Esophagus muscularis mucosa (tissue), 4 donors: ENCODE measurements at places on chromosomes 16 and 17.

DNA sequence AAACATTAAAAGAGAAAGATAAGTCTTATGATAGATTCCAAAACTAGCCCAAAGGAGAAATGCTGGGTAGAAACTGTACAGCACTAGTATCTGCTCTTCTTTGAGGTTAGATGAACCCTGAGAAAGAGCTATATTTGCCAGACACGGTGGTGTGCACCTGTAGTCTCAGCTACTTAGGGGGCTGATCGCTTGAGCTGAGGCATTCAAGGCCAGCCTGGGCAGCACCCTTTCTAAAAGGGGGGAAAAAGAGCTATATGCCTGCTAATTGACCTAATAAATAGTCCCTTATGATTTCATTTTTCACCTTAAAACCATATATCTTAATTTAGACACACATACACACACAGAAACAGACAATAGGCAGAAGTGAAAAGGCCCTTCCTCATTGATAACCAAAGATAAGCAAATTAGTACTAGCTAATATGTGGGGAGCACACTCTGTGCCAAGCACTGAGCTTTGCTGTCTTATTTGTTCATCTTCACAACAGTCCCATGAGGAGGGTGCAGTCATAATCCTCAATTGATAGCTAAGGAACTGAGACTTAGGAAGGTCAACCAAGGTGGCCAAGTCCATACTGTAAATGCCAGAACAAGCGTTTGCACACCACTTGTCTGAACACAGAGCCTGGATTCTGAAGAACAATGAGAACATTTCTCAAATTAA, 56.6 kb upstream of the NLK start:
- H3K27me3 ChIP-seq, result peaks cover 10% of the 10 kb centered on the region
- H3K36me3 ChIP-seq, result no peaks in the 10 kb centered on the region
- H3K27ac ChIP-seq, result peak overlapping the region; percentile 52
- no peak overlapping the region for H3K4me3 ChIP-seq
- DNase-seq, result no peak
- peaks cover 7% of the 10 kb centered on the region for H3K4me1 ChIP-seq

- no peak for DNase-seq
- peaks cover 75% of the 10 kb centered on the region for H3K36me3 ChIP-seq
- no peaks in the 10 kb centered on the region for H3K4me1 ChIP-seq
- H3K4me3 ChIP-seq, result no peak overlapping the region
- no peak overlapping the region for H3K27ac ChIP-seq
- H3K27me3 ChIP-seq, result no peaks in the 10 kb centered on the region
These were observed 17.1 kb downstream of the ITGB4 start for GRCh38 chr17:75738218-75738802.

DNA sequence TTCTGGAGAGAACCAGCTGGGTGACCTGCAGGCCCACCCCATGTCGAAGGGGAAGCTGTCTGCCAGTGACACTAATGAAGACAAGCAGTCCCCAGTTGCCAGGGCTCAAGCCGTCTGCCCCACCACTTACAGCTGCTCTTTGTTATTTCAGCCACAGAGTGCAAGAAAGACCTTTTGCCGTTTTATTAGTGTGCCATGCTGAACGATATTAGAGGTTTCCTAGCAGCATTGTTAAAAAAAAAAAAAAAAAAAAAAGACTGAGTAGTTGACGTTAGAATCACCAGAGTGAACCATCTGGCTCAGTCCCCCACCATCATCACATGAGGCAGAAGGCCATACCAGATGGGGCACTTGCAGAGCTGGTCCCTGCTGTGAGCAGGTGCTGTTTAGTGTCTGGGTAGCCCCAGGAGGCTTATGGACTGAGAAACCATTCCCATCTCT, 26.5 kb upstream of the SLC39A11 start:
- no peak overlapping the region for H3K4me3 ChIP-seq
- no peaks in the 10 kb centered on the region for H3K27me3 ChIP-seq
- no peak overlapping the region for H3K27ac ChIP-seq

- H3K36me3 ChIP-seq, result no peaks in the 10 kb centered on the region
- no peaks in the 10 kb centered on the region for H3K27me3 ChIP-seq
- peak; percentile 93 for DNase-seq
- peaks cover 18% of the 10 kb centered on the region for H3K4me1 ChIP-seq
- no peak overlapping the region for H3K4me3 ChIP-seq
These were observed 22.9 kb upstream of the C16orf87 start for GRCh38 chr16:46853713-46854443.

GRCh38 chr17:73939806-73940205, 263.7 kb upstream of the RPL38 start:
- no peaks in the 10 kb centered on the region for H3K4me1 ChIP-seq
- no peak for DNase-seq
- no peak overlapping the region for H3K4me3 ChIP-seq

DNA sequence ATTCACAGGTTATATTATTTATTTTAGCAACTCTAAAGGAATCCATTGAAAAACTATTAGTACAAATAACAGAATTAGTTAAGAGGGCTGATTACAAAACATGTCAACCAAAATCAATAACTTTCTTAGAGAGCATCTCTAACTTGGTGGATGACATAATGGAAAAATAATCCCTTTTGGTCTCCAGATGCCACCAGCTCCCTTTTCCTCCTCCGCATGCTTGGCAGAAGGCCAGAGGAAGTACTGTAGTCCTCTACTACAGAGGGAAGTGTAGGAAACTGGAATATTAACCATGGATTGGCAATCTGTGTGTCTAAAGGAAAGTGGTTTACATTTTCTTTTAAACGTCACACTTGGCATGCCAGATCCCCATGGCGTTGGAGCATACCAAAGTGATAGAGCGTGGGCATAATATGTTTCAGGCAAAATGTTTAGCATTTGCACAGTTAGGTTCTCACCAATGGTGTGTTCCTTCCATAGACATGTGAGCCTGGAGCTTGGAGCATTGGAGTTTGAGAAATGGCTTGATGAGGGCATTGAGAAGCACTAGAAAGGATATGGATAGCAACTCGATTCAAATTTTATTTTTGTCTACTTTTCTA, 106.3 kb downstream of the PRKCB start:
- H3K4me1 ChIP-seq, result no peaks in the 10 kb centered on the region
- H3K4me3 ChIP-seq, result no peak overlapping the region
- no peaks in the 10 kb centered on the region for H3K36me3 ChIP-seq
- H3K27me3 ChIP-seq, result no peaks in the 10 kb centered on the region

- no peaks in the 10 kb centered on the region for H3K27me3 ChIP-seq
- peaks cover 2% of the 10 kb centered on the region for H3K4me1 ChIP-seq
- H3K27ac ChIP-seq, result no peak overlapping the region
- H3K36me3 ChIP-seq, result no peaks in the 10 kb centered on the region
These were observed 67.2 kb downstream of the RPTOR start for GRCh38 chr17:80611816-80612215.

DNA sequence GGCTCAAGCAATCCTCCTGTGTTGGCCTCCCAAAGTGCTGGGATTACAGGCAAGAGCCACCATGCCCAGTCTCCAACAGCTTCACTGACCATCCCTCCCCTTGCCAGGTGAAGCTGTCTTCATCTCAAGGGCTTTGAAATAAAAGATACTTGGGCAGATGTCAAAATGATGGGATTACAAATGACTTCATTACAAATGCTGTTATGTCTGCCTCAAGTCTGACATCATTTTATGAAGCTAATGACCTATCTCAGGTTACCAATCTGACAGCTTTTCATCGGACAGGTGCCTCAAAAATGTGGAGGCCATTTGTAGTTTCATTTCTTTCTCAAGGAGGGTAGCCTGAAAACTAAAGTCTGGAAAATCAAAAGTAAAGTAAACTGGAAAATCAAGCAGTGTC, 323.7 kb upstream of the TBX2 start:
- H3K36me3 ChIP-seq, result peaks cover 12% of the 10 kb centered on the region
- H3K4me1 ChIP-seq, result no peaks in the 10 kb centered on the region
- H3K27ac ChIP-seq, result no peak overlapping the region
- H3K4me3 ChIP-seq, result no peak overlapping the region
- no peak for DNase-seq

DNA sequence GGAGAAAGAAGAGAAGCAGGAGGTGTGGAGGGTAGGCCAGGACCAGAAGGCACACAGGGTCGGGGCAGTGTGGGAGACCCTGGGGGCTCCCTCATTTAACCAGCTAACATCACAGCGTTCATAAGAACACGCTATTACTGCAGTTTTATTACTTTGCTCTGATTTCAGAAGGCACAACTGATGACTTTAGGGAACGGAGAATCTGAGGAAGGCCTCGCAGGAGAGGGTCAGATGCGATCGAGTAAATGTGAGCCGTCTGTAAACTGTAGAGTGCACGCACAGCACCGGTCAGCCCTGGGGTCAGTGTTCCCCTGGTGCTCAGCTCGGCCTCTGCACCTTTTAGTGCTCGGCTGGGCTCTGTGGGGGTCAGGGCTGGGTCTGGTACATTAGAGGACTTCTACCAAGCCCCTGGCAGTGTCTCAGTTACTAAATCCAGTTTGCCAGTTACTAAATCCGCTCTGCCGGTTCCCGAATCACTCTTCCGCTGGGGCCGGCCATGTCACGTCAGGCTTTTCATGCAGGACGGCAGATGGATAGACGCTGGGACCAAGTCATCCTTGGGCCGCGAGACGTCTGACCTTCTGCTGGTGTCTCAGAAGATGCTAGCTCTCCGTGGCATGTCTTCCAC, 325.9 kb downstream of the SEC14L1 start:
- peaks cover 9% of the 10 kb centered on the region for H3K36me3 ChIP-seq
- peaks cover 91% of the 10 kb centered on the region for H3K4me1 ChIP-seq
- H3K4me3 ChIP-seq, result no peak overlapping the region
- H3K27me3 ChIP-seq, result no peaks in the 10 kb centered on the region
- peak overlapping the region; percentile 56 for H3K27ac ChIP-seq

DNA sequence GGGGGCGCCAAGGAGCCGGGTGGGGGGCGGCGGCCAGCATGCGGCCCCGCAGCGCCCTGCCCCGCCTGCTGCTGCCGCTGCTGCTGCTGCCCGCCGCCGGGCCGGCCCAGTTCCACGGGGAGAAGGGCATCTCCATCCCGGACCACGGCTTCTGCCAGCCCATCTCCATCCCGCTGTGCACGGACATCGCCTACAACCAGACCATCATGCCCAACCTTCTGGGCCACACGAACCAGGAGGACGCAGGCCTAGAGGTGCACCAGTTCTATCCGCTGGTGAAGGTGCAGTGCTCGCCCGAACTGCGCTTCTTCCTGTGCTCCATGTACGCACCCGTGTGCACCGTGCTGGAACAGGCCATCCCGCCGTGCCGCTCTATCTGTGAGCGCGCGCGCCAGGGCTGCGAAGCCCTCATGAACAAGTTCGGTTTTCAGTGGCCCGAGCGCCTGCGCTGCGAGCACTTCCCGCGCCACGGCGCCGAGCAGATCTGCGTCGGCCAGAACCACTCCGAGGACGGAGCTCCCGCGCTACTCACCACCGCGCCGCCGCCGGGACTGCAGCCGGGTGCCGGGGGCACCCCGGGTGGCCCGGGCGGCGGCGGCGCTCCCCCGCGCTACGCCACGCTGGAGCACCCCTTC, 484 bp downstream of the FZD2 start:
- DNase-seq, result no peak
- no peaks in the 10 kb centered on the region for H3K36me3 ChIP-seq
- peak overlapping the region; percentile 75 for H3K27ac ChIP-seq
- H3K4me1 ChIP-seq, result peaks cover 40% of the 10 kb centered on the region

DNA sequence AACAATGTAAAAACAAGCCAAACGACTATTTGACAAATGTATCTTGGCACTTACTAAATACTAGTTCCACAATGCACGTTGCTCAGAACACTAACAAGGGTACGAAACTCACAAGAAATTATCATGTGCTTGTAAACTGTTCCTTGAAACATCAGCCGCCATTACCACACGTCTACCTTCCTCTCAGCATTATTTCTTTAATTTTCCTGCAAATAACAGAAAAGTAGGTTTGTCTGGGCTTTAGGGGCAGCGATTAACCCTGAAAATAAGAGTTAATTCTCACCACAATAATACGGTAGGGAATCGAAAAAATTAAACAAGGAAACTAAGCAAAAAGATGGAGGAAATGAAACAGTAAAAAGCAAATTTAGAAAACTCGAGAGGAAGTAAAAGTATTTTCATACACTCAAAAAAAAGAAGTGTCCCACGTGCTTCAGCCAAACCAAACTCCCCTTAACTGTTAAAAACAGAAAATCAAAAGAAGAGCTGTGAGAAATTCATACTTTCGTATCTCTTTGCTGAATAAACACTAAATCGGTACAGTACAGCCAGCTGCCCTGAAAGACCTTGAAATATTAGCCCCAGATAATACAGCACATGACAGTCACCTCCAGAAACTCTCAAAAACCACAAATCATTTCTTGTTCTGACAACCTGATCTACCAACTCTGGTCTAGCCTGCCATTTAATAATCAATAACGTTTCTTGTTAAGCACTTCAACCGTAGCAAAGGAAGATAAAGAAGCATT, 1.2 kb downstream of the ARHGAP17 start:
- H3K36me3 ChIP-seq, result no peaks in the 10 kb centered on the region
- no peak for DNase-seq
- H3K27ac ChIP-seq, result peak overlapping the region; percentile 94

GRCh38 chr17:8235676-8236075, 12.2 kb downstream of the CTC1 start:
- no peak for DNase-seq
- no peaks in the 10 kb centered on the region for H3K4me1 ChIP-seq
- H3K36me3 ChIP-seq, result peaks cover 90% of the 10 kb centered on the region
- no peaks in the 10 kb centered on the region for H3K27me3 ChIP-seq
- H3K4me3 ChIP-seq, result no peak overlapping the region

DNA sequence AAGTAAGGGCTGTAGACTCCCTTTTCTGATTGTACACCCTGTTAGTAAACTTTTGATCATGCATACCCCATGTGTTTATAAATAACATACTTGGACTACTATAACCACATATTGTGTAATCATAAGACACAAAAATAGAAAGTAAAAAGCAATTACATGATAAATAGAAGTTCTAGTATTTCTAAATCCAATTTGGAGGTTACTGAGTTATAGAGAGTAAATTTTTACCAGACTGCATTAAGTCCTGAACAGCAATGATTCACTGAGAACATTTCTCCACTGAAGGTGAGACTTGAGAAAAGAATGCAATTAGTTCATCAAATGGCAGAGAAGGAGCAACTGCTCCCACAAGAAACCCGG, 7.7 kb upstream of the TBKBP1 start:
- no peaks in the 10 kb centered on the region for H3K27me3 ChIP-seq
- peaks cover 5% of the 10 kb centered on the region for H3K4me1 ChIP-seq
- no peak overlapping the region for H3K4me3 ChIP-seq

DNA sequence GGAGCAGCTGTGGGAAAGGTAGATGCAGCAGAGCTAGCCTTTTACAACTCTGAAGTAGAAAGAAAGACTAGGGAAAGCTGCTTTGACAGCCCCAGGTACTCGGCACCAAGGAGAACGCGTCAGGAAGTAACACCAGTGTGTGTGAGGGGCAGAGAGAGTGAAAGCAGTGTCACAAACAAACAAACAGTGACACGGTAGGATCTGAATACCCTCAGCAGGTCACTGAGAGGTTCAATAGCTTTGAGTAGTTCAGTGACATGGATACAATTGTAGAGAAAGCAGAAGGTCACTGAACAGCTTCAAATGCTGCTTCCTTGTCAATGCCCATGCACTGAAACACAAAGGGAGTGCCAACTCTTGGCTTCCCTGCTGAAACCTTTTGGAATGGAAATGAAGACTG, 150.3 kb upstream of the C17orf78 start:
- H3K27me3 ChIP-seq, result no peaks in the 10 kb centered on the region
- no peak overlapping the region for H3K27ac ChIP-seq
- H3K4me3 ChIP-seq, result no peak overlapping the region
- no peak for DNase-seq
- peaks cover 27% of the 10 kb centered on the region for H3K36me3 ChIP-seq

GRCh38 chr17:48733632-48734328, 5.2 kb upstream of the HOXB13 start:
- no peak for DNase-seq
- peaks cover 80% of the 10 kb centered on the region for H3K27me3 ChIP-seq
- peaks cover 13% of the 10 kb centered on the region for H3K4me1 ChIP-seq
- H3K27ac ChIP-seq, result no peak overlapping the region
- H3K36me3 ChIP-seq, result no peaks in the 10 kb centered on the region
